Gastroesophageal sphincter (tissue), 4 donors: ENCODE measurements at places on chromosomes 7 and 10.

DNA sequence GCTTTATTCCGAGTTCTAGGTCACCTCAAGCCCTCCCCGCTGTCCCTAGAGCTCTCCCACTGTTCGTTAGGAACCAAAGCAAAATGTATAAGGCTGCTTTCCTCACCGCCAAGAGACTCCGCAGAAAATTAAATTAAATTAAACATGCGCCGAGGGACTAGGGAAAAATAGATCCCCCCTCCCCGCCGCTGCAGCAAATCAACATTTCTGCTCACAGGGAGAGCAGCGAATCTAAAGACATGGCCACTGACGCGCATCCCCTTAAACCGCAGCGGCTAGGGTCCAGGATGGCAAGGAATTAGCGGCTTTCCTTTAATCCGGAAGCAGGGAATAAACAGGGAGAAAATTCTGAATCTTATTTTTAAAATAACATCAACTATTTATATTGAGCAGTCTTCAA is 7.6 kb downstream of the SP8 start:
- no peak for ATAC-seq

- ATAC-seq = no peak
Observed at GRCh38 chr7:68440866-68441265, 1157.4 kb upstream of the AUTS2 start.

- ATAC-seq = peak; percentile 84
Observed at GRCh38 chr10:128914681-128915080, 552.4 kb upstream of the MGMT start.

DNA sequence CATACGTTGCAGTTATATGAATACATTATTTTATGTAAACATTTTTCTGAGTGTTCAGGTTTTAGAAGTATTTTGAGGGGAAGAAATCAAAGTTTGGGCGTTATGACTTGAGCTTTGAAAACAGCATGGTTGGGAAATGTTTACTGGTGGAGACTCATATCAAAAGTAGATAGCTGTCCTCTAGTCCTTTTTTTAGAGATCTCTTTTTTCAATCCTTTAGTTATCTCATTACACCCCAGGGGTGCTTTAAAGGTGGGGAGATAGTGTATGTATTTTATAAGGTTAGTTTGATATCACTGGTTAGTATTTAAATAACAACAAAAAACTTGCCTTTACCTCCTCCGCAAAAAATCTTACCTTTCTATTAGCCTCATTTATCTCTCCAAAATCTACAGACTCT is 2.3 kb downstream of the DMTF1 start:
- ATAC-seq = no peak

DNA sequence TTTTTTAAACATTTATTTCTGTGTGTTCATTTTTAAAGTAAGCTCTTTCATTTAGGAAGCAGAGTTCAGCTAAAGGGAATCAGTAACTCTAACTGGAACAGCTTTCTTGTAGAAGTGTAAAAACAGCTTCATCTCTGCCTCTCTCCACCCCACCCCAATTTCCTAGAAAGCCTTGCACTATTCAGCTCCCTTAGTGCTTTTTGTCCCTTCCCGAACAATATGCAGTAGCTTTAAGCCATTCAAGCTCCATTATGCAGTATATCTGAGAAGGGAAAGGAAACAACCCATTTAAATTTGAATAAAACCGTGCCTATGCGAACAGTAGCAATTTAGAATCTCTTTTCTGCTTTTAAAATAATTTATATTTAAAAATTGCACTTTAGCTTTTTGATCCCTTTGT is 134.5 kb downstream of the TRIL start:
- no peak for ATAC-seq

DNA sequence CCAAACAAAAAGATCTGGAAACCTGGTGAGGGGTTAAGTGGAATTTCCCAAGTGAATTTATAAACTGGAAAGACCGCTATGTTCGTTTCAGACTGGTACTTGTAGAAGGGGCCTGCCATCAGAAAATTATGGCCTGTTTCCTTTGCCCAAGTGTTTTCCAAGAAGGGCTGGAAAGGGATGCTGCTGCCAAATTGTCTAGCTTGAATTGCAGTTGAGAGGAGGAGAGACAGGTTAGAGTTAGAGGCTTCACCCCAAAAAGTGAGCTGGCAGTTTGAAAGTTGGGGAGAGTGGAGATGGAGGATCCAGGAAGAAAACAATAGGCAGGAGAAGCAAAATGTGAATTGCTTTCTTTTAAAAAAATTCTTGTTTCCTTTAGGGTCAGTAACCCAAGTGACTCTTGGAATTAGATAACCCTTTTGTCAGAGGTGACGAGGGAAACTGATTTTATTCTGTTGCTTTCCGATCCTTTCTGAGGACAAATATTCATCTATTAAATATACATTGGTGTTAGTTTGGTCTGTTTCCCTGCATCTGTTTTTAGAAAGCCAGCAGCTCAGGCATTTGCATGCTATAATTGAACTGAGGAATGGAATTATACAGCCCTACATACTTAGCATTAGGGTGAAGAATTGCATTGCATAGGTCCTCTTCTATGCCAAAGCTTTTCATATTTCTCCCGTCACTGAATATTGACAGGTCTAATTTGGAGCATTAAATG is 82.5 kb upstream of the PRR15 start:
- no peak for ATAC-seq

DNA sequence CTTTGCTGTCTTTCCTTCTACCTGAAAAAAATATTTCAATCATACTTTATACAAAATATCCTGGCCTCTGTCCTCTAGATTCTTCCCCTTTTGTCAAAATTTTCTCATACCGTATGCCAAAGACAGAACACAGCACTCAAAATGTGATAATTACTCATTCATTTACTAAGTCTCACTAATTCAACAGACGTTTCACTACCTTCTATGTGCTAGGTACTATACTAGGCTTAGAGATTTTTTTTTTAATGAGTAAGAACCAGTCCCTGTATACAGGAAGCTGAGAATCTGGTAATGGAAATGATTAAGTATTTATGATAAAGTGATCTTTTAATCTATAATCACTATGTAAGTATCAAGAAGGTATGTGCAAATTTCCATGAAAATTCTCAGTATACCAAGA is 128.0 kb downstream of the ELAPOR2 start:
- ATAC-seq = no peak

DNA sequence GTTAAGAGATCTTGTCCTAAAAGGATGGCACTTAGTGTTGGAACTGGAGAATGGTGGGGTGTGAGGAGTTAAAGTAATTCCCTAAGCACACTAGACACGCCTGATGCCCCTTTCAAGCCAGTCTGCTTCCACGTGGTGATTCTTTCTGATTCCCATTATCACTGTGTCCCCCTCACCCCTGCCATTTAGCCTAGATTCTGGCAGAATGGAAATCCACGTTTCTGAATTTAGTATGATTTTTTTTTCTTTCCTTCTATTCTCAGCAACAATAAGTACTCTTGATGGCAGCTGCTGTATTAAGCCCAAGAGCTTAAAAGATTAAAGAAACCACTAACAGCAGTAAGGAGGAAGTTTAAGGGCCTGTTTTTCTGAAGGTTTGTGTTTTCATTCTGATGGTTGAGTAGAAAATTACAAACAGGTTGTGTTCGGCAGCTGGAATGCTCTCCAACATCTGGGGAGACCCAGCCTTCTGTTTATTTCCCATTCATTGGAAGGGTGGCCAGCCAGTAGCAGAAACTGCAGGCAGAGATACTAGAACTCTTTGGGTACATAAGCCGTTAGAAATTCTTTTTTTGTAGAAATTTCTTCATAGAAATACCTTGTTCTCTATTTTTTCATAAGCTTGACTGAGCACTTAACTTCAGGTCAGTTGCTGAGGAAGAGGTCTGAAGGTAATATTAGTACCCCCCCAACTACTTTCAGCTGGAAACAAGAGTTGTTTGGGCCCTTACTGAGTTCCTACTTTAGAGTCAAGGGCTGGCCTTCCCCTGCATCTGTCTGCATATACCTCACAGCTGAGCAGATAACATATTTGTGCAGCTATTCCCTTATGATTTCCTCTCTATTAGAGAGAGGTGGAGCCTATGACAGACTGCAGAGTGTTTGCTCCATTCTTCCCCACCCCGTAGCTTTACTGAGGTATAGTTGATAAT is 355.1 kb downstream of the AUTS2 start:
- no peak for ATAC-seq

GRCh38 chr10:17536221-17536620 is 81.0 kb downstream of the HACD1 start:
- no peak for ATAC-seq

DNA sequence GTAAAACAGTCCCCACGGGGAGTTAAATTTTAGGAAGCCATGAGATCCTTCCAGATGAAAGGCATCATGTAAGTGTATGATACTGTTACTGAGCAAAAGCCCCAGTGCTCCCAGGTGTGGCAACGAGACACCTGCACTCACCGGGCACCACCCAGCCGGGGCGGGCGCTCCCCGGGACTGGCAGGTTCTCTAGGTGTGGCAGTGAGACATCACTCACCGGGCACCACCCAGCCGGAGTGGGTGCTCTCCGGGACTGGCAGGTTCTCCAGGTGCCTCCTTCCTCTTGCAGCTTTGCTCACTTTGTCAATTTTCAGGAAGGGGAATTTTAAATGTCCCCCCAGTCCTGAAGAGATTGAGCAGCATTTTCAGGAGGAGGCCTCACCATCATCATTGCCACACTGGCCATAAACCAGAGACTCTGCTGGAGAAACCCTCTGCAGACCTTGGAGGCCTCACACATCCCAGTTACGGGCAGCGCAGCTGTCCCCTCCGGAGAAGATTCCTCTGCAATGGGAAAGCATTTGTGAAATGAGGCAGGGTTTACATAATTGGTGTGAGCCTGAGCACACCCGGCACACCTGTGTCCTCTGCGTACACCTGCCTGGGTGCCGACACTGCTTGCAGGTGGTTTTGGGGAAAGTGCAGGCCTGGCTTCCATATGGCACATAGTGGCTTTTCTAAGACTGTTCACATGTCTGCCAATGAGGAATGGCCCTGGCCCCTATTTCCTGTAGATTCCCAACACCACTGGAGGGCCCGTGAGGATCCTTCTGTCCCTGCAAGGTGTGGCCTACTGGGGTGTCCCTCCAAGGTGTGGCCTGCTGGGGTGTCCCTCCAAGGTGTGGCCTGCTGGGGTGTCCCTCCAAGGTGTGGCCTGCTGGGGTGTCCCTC is 191.4 kb downstream of the EBF3 start:
- no peak for ATAC-seq

DNA sequence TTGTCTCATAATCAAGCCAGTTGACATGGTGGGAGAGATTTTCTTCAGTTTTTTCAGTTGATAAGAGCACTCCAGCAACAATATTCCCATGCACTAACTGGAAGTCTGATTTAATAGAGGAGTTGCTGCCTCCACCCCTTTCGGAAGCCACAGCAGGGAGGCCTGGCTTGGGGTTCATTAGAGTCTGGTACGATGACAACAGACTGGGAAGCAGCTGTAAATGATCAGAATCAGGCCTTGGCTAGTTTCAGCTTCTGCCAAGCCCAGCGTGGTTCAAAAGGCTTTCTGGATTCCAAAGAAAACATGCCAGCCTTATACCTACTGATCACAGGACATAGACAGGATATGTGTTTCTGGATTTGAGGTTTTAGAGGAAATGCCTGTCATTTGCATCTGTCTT is 274.0 kb downstream of the CSTF2T start:
- no peak for ATAC-seq

- ATAC-seq = no peak
Observed at GRCh38 chr10:12512332-12513002, 163.1 kb downstream of the CAMK1D start.

GRCh38 chr10:90288391-90288933 is 569.4 kb downstream of the HTR7 start:
- ATAC-seq = peak; percentile 58

DNA sequence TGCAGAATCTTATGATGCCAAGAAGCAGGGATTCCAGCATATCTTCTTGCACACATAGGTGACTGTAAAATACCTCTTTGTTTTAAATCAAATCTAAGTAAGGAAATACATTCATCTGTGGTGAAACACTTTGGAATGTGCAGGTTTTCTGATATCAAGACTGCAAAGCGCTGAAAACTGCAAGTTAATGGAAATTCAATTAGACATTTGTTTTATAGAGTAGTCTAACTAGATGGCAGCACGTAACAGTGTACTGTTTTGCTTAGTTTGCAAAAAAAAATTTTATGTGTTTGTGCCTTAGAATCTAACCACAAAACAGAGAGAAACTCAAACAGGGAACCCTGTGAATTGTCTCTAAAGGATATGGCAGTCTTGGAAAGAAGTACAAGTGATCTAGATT is 259.2 kb downstream of the HDAC9 start:
- ATAC-seq = no peak

- no peak for ATAC-seq
Observed at GRCh38 chr7:47346377-47346914, 235.5 kb downstream of the TNS3 start.

- no peak for ATAC-seq
Observed at GRCh38 chr10:17037910-17038309, 91.7 kb downstream of the CUBN start.

GRCh38 chr7:96169439-96169838 is 152.5 kb downstream of the SLC25A13 start:
- no peak for ATAC-seq
